ENCODE measurements at places on chromosomes 16 and 17. TPM values are rescaled to one million over a fixed set of nuclear protein-coding genes. Genes with fewer than 3 reads are reported as not detected.
A peak's percentile ranks its signal among the peaks of the same experiment; 100 is the strongest.

GRCh38 chr16:3696425-3697218 is 20.7 kb downstream of the TRAP1 start:
- no peak for DNase-seq

DNA sequence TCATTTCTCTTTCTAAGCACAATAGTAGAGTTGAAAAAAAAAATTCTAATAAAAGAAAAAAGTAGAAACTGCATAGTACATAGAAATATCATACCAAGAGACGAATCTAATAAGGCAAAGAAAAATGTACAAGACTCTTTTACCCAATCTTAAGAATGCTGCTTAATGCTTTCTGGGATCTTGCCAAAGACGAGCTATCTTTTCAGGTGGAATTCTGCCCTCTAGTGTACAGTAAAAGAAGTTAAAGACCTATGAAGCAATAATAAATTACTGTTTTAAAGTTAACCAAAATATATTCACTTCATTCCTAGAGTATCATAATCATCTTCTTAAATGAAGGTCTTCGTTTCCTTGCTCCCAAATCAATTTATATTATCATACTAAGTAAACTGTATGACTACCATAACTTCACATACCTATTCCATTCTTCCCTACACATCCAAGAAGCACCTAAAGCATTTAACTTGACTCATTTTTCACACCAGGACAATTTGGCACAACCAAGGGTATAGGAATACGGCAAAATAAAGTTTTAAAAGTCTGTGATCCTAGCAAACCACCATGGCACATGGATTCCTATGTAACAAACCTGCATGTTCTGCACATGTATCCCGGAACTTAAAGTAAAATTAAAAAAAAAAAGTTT is 47.7 kb downstream of the CFDP1 start:
- DNase-seq = no peak

DNA sequence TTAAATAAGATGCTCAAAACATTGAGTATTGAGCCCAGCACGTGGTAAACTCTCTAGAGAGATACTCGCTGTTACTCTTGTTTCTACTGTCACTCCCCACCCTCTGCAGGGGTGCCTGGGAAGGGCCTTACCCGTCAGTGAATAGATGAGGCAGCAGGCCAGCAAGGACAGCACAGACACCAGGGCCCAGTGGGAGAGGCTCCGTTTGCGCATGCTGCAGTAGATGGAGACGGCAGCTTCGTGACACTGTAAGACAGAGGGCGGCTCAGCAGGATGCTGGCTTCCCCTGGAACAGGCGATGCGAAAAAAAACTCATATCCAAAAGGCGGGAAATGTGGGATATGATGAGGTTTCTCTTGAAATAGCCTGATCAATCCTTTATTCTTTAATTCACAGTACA is 20.0 kb downstream of the SLC38A8 start:
- no peak for DNase-seq

DNA sequence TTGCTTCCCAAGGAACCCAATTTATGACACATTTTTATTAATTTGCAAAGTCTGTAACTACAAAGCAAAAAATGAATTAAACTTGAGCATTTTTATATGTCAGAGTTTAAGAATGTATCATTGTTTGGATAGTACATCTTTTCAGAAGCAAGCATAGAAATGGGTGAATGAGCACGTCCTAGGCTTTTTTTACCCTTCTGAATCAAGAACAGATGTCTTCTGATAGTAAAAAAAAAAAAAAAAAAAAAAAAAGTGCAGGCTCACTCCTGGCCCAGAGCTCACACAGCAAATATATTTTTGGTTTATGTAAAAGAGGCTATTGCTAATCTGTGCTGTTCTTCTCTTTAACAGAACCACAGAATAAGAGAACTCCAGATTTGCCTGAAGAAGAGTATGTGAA is 6.3 kb downstream of the TERF2IP start:
- DNase-seq = no peak

DNA sequence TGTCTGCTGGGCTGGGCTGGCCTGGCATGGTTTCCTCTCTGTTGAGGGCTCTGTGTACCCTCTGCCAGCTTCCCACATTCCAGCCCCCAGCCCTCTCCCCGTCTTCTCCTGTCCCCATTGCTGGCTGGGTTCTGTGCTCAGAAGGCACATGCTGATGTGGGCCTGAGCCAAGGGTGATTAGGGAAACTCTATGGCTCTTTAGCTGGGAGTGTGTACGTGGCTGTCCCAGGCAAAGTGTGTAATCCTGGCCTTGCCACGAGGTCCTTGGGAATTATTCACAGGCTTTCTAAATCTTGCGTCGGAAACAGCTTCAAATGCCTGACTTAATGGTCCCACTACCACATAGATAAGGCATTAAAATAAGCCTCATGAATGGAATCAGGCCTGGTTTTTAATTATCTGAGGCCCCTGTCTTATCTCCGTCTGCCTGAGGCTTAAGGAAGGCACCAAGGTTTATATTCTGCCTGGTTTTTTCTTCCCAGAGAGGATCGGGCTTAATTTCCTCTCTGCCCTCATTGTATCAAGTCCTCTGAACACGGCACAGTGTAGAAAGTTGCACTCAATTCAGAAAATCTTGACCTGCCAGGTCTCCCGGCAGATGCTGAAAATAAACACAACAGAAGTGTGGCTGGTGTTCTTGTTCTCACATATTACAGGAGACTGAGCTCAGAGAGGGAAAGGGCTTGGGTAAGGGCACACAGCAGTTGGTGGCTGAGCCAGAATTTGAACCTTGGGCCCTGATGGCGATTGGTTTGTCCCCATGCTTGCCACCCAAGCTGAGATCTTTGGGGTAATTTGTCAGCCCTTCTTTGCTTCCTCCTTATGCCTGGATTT is 52.9 kb upstream of the LGALS9 start:
- no peak for DNase-seq

GRCh38 chr17:73423159-73423715 is 111.4 kb upstream of the CDC42EP4 start:
- no peak for DNase-seq

GRCh38 chr17:62981933-62982332 is 15.9 kb downstream of the TANC2 start:
- no peak for DNase-seq

GRCh38 chr17:79112471-79112870 is 37.8 kb downstream of the ENGASE start:
- no peak for DNase-seq

- DNase-seq = peak; percentile 54
These were observed 24.7 kb downstream of the RNF213 start for GRCh38 chr17:80285237-80285920.

DNA sequence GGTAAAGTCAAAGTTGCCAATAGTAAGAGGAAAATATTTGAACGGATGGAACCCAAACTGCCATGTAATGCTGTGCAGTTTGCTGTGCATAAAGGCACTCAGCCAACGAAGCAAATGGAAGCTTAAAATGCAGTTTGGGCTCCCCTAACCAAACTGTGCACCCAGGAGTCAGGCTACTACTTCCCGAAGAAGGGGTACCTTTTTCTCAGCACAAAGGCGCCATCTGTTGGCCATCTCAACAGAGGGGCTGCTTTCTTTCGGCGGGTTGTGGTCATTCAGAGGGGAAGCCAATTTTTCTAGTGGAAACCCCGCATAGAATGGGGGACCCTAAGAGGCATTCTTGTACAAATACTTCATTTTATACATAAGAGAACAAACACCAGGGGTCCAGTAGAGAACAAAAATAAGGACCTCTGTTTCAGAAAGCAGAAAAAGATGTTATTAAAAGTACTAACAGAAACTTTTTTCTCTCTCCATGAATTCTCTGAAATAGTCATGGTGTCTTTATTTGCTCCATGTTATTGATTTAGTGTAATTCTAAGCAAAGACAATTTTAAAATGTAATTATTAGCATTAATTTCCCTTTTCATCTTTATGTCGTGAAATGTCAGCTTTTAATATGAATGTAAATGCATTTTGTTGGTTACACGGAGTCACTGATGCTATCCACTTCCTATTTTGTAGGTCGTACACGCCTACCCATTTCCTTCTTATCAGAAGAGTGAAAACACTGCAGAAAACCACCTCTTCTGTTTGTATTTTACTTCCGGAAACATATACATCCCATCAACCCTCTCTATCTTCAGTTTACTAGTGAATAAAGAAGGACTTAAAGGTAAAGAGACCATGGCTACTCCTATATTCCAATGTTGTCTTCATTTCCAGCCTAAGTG is 453.3 kb downstream of the KCNJ2 start:
- DNase-seq = no peak

DNA sequence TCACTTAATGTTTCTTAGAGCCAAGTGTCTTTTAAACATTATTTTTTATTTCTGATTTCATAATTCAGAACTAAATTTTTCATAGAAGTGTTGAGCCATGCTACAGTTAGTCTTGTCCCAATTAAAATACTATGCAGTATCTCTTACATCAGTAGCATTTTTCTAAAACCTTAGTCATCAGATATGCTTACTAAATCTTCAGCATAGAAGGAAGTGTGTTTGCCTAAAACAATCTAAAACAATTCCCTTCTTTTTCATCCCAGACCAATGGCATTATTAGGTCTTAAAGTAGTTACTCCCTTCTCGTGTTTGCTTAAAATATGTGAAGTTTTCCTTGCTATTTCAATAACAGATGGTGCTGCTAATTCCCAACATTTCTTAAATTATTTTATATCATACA is 13.6 kb upstream of the BCAS3 start:
- DNase-seq = no peak

- DNase-seq = no peak
These were observed 55.7 kb downstream of the OR1D5 start for GRCh38 chr17:3007651-3008121.

DNA sequence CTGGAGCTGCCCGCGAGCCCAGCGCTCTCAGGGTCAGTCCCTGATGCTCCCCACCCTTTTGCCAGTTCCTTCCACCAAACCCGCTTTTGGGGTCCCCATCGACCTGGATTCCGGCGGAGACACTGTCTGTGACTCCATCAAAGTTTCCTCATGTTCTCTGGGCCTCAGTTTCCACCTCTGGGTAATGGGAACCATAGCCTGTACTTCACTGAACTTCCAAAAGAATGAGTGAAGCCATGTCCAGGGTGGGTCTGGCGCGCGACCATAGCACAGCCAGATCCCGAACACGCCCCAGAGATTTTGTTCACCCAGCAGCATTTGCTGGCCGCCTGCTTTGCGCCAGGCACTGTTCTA is 327 bp downstream of the SDR42E2 start:
- no peak for DNase-seq

DNA sequence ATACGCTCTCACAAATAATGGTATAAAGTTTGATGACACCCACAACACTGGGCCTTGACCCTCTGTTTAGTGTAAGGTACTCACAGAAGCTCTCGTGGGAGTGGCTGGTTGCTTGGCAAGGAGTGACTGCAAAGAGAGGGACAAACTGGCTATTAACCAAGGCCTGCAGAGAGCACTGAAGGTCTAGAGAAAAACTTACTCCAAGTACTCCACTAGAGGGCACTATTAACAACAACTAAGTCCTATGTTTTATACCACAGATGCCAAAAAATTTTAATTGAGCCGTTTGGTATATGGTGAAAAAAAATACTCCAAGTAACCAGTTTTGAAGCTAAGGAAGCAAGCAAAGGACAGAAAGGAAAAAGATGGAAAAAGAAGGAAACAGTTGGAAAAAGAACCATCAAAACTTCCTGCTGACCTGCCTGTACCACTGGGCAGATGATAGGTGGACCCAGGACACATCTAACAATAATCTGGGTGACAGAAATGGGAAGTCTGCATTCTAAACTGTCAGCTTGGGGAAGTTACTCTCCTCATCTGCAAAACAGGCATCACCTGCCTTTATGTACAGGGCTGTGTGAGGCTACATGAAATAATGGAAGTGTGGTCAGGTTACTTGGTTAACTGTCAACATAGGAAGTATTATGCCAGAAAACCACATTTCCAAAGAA is 23.2 kb downstream of the DYNC1LI2 start:
- no peak for DNase-seq

DNA sequence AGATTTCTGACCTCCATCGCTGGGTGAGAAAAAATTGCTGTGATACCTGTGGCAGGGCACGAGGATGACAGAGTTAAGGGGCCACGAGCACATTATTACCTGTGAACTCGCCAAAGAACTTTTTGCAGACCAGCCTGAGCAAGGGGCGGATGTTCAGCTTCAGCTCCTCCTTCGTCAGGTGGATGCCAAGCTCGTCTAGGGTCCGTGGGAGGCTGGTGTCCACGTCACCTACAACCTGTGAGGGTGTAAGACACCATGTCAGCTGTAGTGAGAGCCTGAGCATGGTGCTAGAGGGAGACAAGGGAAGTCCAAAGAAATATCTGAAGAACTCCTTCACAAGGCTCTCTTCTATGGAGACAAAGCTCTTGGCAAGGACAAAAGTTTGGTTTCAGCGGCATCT is 17.1 kb downstream of the HIGD1B start:
- no peak for DNase-seq

- no peak for DNase-seq
These were observed 4.8 kb downstream of the TNP2 start for GRCh38 chr16:11264155-11264832.

DNA sequence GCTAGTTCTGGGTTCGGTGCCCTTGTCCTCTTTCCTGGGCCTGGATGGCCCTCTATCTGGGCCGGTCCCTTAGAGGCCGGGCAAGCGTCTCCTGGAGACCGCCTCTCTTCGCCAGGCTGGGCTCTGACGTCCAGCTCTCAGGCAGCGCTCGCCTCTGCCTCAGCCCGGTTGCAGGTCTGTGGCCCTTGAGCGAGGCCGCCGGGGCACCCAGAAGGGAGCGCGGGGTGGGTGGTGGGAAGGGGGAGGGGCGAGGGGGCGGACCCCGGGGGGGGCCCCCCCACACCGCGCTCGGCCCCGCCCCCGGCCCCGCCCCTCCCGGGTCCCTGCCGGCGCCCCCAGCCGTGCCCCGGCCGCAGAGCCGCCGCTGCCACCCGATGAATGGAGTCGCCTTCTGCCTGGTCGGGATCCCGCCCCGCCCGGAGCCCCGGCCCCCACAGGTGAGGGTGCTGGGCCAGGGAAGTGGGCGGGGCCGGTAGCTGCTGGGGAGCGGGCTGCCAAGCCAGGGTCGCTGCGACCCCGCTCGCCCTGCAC is at the start of gene ARHGAP23:
Gene ARHGAP23 (plus strand): TSS at position 353 of the 531 bp plus-strand sequence. CDS start 22 bp downstream, at position 375.
- DNase-seq = peak; percentile 85

GRCh38 chr17:74049967-74050458 is 153.5 kb upstream of the RPL38 start:
- DNase-seq = no peak

- DNase-seq = no peak
These were observed 29.8 kb downstream of the LYRM1 start for GRCh38 chr16:20930365-20930690.

GRCh38 chr17:9763643-9764042 is 27.7 kb downstream of the DHRS7C start:
- DNase-seq = no peak

DNA sequence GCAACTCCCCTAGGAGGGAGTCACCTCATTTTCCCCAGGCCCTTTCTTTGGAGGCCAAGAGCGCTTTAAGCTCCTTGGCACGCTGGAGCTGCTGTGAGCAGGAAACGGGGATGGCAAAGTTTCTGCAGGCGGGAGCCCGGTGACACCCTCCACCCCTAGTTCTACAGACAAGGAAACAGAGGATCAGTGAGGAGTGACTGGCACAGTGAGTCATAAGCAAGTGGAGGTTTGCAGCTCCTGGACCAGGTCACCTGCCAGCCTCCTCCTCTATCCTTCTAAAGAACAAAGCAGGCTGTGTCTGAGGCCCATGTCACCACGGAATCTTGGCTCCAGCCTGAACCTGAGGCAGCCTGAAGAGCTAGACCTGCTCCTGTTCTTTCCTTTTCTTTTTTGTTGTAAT is 141.9 kb downstream of the TMEM132E start:
- no peak for DNase-seq

The LLGL2 gene
- 4.1 TPM for total RNA-seq

The RPUSD1 gene
- 9.7 TPM for total RNA-seq

The CHP2 gene
- not detected for total RNA-seq

The NOD2 gene
- total RNA-seq = 0.81 TPM

The RPL38 gene
- total RNA-seq = 747 TPM

The CLDN6 gene
- not detected for total RNA-seq

The ADCY9 gene
- total RNA-seq = 48.2 TPM

All from Right ventricle myocardium inferior (tissue), 1 donor.